ENCODE measurements at places on chromosomes 7 and 10. TPM values are rescaled to one million over a fixed set of nuclear protein-coding genes. Genes with fewer than 3 reads are reported as not detected.
A peak's percentile ranks its signal among the peaks of the same experiment; 100 is the strongest.

The MINDY4 gene
- total RNA-seq = 5.2 TPM

The BCL7B gene
- total RNA-seq = 29.9 TPM

The NODAL gene
- not detected for total RNA-seq

The AZGP1 gene
- total RNA-seq = not detected

The SPAG6 gene
- total RNA-seq = 2.3 TPM

The TEX47 gene
- not detected for total RNA-seq

The MARCHF5 gene
- total RNA-seq = 28.7 TPM

The ITGA8 gene
- total RNA-seq = 0.15 TPM

DNA sequence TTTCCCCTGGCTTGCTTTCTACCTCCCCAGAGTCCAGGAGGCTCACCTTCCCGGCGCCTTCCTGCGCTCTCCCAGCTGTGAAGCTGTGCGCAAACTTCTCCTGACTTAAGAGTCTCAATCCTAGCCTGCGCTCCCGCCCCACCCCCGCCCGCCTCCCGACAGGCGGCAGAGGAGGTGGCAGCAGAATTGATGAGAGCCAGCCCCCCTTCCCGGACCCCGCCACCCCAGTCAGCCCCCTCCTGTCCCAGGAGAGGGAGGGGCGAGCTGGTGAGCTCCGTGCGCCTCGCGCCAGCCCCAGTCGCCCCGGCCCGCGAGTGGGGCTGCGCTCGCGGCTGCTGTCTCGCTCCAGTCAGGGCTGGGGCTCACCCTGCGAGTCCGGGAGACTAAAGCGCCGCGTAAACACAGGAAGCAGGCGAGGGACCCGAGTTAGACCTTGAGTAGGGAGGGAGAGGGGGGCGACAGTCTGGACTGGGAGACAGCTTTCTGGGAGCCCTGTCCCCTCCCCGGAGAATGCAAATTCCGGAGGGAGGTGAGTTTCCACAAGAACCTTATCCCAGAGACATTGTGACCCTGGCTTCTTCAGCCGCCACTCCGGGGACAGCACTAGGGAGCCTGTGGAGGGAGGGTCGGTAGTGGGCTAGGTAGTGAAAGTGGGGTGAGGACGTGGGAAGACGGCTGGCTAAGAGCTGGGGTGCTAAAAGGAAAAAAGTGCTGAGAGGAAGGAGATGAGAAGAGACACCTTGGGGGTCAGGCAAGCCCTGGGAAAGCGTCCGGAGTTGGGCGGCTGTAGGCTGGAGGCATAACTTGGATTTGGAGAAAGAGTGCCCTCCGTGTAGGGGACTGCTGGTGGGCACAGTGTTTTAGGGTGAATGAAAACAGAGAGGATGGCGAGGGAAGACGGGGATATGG is at the start of gene CALCR:
Gene CALCR, minus strand, starts transcription at position 79 of the 909 bp plus-strand sequence. CDS start 87,743 bp downstream, outside the sequence.
- DNase-seq = peak; percentile 71

- DNase-seq = no peak
Observed at GRCh38 chr10:113736576-113736975, 14.9 kb upstream of the PLEKHS1 start.

GRCh38 chr7:140672382-140673062 is at the start of gene ADCK2:
Gene ADCK2, plus strand, starts transcription at chr7:140672945. Its CDS starts 386 bp downstream, at chr7:140673331.
- peak; percentile 67 for DNase-seq

GRCh38 chr10:48536916-48537890 is 67.7 kb downstream of the ARHGAP22 start:
- no peak for DNase-seq

- no peak for DNase-seq
Observed at GRCh38 chr10:62733654-62734293, 70.7 kb upstream of the ADO start.

- DNase-seq = no peak
Observed at GRCh38 chr7:128875523-128875948, 12.9 kb downstream of the ATP6V1F start.

- no peak for DNase-seq
Observed at GRCh38 chr10:49300140-49300974, 1.4 kb downstream of the C10orf71 start.

GRCh38 chr10:51311228-51311627 is 236.9 kb downstream of the PRKG1 start:
- no peak for DNase-seq

DNA sequence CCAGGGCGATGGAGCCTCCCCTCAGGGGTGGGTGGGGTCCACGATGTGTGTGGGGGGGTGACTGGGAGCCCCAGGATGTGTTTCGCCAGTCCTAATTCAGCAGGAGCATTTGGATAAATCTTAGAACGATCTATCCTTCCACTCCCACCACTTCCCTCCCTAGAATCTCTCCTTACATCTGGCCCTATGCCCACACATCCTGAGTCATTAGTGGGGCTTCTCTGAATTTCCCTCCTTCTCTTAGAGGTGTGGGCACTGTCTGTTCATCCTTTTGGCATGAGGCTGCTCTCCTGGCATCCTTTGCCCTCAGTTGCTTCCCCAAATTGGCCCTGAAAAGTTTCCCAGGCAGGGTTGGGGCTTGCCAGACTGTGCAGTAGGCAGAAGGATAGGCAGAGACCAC is 1.6 kb downstream of the GHRHR start:
- DNase-seq = no peak

GRCh38 chr7:88458279-88458678 is 151.6 kb upstream of the STEAP4 start:
- no peak for DNase-seq

GRCh38 chr10:91210435-91210834 is 10.0 kb upstream of the PCGF5 start:
- DNase-seq = no peak

DNA sequence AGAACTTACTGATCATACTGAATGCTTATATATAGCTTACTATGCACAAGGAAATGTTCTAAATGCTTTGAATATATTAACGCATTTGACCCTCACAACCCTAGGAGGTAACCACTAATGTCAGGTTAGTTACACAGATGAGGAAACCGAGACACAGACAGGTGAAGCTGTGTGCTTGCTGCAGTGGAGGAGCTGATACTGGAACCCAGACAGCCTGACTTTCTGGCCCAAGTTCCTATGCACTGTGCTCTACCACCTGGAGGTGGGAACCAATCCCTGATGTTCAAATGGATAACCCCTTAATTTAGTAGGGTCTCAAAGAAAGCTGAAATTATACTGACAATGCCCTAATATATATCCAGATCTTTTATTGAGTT is 119.6 kb downstream of the SORBS1 start:
- DNase-seq = no peak

GRCh38 chr7:74365322-74366022 is 76.3 kb downstream of the CLIP2 start:
- DNase-seq = peak; percentile 95

DNA sequence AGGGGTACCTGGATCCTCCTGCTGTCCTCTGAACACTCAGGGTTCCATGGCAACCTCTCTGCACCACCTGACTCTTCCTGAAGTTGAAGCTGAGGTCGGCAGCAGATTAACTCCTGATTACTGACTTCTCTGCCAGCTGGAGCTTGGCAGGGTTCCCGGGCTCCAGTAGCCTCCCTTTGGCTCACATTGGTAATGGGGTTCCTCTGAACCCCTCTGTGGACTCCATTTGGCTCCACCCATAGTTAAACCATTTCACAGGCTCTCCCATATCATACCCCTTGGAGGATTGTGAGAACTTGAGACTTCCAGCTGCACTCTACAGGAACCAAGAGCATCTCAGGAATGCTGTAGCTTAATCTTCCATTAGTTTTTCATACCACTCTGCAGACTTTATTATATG is 292.5 kb downstream of the HDAC9 start:
- no peak for DNase-seq

DNA sequence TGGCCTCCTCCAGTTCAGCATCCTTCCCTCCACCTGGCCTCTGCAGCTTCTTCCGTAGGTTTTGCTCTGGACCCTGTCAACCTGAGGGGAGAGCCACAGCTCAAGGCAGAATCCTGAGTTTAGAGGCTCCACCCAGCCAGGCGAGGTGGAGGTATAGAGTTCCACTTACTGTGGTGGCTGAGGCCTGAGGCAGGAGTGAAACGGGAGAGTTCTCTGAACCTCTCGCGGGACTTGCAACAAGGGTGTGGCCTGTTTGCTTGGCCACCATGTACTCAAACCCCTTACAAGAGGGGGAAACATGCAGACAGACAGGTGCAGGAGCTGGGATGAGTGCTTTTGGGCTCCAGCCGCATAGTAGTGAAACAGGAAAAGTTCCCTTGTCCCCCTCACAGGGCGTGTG is 154.0 kb upstream of the C7orf33 start:
- no peak for DNase-seq

- no peak for DNase-seq
Observed at GRCh38 chr7:112069879-112070321, 136.3 kb downstream of the DOCK4 start.

DNA sequence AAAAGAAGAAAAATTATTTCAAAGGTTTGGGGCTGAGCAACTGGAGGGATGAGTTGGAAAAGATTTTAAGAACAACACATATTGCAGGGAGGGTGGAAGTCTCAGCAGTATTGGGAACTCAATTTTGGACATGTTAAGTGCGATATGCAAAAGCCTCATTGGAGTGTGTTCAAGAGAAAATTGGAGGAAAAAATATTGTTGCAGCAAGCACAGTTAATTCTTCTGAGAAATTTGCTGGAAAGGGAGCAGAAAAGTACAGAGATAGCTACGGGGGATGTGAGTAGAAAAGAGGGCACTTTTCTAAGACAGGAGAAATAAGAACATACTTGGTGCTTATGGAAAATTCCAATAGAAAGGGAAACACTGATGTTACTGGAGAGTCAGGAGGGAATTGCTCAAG is 59.8 kb upstream of the MAGI2 start:
- DNase-seq = no peak

DNA sequence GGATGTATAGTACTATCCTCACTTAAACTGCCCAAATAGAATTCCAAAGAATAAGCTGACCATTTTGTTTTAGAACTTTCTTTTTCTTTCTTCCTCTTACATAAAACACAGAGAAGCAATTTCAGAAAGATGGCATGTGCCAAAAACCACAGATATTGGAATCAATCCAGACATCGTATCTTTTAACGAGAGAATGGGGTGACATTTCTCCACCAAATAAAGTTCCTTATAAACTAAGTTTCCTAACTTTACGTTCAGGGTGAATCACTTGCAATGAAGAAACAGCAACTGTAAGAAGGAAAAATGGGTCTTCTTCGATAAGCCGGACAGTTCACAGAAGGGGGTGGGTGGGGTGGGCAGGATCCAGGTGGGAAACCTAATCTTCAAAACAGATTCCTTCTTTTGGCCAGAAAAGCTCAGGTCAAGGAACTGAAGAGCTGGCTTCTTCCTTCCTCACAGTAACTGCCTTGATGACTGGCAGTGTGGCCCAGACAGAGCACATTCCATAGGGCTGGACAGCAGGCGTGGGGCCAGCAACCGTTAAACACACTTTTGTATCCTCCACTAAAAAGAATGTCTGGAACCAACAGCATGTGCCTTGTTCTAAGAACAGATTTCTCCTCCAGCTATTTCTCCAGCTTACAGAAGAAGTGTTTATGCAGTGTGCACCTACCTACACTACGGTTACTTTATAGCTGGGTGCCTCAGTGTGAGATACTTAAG is 31.5 kb downstream of the CREB3L2 start:
- no peak for DNase-seq

DNA sequence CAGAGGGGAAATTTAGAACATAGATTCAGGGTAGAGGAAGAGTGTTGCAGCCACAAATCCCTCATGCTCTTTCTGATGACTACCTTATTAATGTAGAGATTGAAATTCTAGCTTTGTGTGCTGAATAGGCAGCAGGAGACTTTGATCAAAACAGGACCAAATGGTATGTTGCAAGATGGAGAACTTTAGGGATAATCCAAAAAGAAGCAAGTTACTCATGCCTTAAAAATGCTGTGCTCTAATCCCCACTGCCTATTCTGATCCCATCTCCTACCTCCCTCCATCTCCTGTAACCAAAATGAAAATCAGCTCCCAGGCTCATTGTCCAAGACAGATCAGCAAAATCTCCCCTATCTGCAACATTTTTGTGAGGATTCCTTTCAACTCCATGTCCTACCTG is 31.3 kb downstream of the CH25H start:
- DNase-seq = no peak

DNA sequence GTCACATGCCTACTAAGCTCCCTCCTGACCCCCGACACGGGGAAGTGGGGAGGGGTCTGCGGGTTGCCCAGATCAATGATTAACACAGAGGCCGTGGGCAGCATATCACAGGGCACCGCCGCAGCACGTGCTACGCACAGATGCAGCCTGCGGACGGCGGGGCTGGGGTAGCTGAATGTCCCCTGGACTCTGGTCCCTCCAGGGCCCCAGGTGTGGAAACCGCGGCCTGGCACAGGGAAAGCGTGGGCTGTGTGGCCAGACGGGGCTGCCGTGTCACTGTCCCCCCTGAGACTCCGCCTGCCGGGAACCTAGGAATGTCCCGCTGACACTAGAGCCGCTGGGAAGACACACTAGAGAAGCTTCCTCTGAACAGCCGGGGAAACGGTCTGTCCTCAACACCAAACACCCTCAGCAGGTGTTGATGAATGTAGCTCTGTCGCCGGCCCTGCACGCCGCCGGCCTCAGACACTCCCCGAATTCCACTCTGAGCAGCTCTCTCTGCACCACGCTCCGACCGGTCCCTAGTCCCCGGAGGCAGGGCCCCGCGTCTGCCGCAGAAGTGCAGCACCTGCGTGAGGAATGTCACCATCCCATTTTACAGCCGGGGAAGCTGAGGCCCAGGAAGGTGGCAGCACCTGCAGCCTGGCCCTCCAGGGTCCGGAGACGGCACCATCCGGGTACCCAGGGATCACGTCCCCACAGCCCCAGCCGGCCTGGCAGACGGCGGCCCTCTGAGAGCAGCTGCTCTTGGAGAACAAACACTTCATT is 33.4 kb upstream of the PDGFA start:
- no peak for DNase-seq

DNA sequence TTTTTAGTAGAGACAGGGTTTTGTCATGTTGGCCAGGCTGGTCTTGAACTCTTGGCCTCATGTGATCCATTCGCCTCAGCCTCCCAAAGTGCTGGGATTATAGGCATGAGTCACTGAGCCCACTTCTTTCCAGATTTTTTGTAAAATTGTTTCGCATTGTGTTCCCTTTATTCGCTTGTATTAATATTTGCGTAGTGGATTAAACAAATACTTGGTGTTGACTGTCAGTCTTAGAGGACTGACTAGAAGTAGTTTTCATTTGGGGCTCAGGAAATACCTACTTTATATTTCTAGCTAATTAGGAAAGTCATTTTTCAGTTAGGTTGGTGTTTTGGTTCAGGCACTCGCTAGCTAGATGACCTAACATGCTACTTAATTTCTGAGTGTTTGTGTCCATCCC is 11.1 kb downstream of the WAC start:
- no peak for DNase-seq

DNA sequence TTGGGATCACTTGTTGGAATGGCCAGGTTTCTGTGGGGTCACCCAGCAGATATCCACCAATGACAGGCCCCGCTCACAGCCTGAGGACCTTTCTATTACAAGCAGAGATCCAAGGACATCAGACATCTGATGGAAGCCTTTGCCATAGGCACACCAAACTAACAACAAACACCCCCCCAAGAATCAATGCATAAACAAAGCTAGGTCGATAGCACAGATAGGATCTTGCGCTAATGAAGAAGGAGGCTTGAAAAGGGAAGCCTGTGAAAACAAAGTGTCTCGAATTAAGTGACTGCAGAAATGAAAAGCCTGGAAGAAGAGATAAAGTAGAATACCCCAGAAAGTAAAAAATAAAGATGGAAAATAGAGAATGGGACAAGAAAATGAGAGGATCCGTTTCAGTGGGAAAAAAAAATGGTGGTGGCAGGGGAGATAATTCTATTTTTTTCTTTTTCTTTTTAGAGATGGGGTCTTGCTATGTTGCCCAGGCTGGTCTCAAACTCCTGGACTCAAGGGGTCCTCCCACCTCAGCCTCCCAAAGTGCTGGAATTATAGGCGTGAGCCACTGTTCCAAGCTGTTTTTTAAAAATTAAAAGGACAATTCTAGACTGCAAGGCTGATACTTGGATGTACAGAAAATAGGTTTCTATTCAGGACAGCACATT is 26.3 kb upstream of the SMURF1 start:
- DNase-seq = no peak
